ENCODE measurements at places on chromosomes 11 and 22.
A peak's percentile ranks its signal among the peaks of the same experiment; 100 is the strongest.

DNA sequence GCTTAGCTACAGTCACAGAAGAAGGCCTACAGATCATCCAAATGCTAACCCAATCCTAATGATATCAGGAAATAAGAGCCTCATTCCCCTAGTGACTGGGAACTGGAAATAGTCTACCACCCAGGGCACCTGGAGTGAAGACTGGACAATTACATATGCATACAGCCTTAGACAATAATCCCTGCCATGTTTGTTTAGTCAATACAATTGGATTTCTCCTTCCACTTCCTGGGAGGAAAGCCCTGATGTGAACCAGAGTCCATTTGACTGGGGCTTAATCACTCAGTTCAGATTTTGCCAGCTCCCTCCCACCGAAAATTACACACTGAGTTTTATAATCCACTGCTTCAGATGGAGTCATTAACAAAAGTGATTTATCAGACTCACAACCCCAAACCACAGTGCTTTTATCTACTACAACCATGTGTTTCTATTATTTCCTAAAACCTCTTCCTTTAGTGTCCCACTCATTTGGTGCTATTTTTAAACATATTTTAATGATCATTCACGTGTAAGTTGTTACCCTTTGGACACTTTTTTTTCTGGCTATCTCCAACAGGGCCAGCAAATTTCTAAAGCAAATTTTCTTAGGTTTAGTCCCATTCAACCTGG lies 29.9 kb downstream of the CWF19L2 start:
- no peak for DNase-seq

GRCh38 chr11:123976770-123977560 lies 616 bp downstream of the OR10S1 start:
- no peak for DNase-seq

- no peak for DNase-seq
Observed at GRCh38 chr11:47083913-47084312, 92.8 kb downstream of the ARFGAP2 start.

DNA sequence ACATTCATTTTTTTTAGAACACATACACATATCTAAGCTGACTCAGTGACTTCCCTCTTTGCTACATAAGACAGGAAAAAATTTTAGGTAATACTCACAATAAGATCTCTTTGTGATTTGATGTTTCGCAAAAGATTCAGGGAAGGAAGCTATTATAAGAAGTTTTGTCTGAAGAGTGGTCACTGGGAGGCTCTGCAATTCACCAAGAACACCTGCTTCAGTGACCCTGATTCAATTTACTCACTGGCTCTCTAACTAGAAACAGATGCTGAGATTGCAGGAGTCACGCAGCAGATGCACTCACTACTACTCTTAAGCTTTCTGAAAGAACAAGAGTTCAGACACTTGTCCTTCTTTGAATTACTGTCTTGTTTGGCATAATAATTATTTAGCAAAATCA lies 193.6 kb upstream of the DDI1 start:
- DNase-seq: no peak

DNA sequence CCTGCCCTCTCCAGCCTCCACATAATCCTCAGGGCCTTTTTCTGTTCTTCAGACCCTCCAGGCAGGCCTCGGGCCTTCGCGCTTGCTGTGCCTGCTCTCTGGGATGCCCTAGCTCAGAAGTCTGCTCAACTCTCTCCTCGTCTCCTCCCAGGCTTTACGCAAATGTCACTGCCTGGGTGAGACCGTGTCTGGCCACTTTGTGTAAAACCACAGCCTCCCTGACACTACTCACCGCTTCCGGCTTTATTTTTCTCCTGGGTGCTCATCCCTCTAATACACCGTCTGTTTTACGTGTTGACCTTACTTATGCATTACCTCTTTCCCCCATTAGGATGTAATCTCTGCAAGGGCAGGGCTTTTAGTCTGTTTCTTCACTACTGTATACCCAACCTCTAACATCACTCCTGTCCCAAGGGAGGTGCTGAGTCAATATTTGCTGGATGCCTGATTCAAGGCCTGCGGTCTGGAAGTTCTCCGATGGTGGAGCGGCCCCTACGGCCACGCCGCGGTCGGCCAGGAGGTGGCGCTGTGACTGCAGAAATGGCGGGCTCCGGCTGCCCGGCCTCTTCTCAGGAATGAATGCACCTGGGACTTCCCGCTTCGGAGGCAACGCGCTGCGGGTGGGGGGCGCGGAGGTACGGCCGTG lies 58.2 kb upstream of the THY1 start:
- peak; percentile 86 for DNase-seq

GRCh38 chr11:1410366-1411291 lies 20.9 kb downstream of the BRSK2 start:
- DNase-seq: no peak

All from activated CD4-positive, alpha-beta T cell treated with anti-CD3 and anti-CD28 coated beads, Interleukin-2, amount 50 U/mL, for 48 hours (primary cell).